Right cardiac atrium (tissue), 5 donors: ENCODE measurements at places on chromosomes 16 and 17. TPM values are rescaled to one million over a fixed set of nuclear protein-coding genes. Genes with fewer than 3 reads are reported as not detected.

GRCh38 chr16:86714166-86714565 is 135.8 kb downstream of the FOXL1 start:
- no peak for DNase-seq

Gene MCRIP1
- 146 TPM for polyA plus RNA-seq

- no peak for DNase-seq
These were observed 16.4 kb upstream of the ALOX15B start for GRCh38 chr17:8022360-8023003.

DNA sequence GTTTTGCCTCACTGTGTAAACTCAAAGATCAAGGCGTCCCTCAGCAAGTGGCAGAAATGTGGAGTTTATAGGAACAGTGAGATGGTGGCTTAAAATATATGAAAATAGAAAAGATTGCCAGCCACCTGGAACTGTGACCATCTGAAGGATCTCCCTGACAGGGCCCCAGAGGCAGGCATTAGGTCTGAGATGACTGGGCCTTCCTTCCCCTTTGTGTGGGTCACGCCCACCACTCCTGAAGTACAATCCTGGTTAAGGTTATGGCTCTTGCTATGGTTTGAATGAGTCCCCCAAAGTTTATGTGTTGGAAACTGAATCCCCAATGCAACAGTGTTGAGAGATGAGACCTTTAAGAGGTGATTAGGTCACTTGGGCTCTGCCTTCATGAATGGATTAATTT is 6.4 kb downstream of the ST6GALNAC2 start:
- no peak for DNase-seq

Gene NGFR
- polyA plus RNA-seq, result 16.5 TPM
